ENCODE measurements at places on chromosomes 5 and 9.

- no peak for DNase-seq
Measured at GRCh38 chr5:61182449-61182848, 20.2 kb upstream of the SMIM15 start.

- DNase-seq = no peak
Measured at GRCh38 chr5:10452768-10453331, 11.2 kb downstream of the ROPN1L start.

DNA sequence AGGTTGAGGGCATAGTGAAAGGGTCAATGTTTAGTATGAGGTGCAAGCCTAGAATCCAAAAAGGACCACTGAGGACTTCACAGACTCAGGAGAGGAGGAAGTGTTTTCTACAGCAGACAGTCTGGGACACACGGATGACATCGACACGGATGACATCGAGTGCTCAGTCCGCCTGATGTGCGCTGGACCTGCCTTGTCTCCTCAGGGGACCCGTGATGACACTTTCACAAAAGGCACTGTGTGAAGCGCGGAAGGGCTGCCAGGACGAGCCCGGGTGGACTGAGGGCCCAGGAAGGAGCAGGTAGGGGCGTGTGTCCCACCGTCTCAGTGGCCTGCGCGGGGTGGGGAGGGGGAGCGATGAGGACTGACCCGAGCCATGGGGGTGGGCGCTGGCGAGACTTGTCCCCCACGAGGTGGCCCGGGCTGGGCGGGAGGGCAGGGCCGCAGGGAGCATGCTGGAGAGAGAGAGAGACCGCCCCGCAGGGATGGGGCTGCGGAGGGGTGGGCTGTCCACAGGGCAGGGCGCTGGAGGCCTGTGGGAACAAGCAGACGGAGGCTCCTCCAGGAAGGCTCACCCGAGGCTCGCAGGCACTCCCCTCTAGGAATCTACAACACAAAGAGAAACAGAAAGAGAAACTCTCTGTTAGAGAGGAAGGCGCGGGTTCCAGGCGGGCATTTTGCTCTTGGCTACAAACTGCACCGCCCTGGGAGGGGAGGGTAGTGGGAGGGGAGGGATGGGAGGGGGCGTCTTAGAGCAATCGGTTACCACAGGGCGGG, 54.9 kb downstream of the USP20 start:
- DNase-seq = peak; percentile 73

DNA sequence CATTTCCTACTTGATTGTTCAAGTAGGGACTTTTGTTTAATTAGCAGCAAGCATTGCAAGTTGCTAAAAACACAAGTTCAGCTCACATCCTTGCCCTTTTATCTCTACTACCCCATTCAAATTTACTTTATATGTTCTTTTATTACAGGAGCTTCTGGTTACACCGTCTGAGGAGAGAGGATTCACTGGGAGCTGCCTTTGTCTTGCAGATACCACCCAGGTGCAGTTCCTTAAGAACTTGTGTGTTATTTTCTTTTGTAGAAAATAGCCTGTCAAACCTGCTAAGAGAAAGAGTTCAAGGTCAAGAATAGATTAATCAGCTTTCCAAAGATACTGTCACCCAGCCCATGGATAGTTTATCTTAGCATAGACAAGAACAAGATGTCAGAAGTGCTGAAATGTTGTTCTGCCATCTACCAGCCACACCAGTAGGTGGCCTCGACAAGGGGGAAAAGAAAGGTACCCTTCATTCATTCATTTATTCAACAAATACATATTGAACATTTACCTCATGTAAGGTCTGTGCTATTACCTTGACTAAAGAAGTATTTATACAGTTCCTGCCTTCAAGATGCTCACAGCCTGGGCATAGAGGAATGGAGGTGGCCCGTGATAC, 750.3 kb downstream of the MAT2B start:
- DNase-seq = no peak

DNA sequence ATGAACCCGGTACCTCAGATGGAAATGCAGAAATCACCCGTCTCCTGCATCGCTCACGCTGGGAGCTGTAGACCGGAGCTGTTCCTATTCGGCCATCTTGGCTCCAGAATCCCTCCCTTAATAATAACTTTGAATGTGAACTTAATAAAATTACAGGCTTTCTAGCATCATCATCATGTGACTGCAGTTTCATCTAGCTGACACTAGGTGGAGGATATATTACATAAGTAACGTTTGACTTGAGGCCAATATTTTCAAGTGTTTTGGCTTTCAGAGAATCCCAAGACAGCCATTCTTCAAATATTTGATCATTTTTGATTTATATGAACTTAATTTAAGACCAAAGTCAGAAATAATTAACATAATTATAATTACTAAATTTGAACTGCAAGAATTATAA, 474.9 kb upstream of the CDH10 start:
- no peak for DNase-seq

GRCh38 chr5:131976414-131977211, 31.1 kb upstream of the MEIKIN start:
- DNase-seq = no peak

DNA sequence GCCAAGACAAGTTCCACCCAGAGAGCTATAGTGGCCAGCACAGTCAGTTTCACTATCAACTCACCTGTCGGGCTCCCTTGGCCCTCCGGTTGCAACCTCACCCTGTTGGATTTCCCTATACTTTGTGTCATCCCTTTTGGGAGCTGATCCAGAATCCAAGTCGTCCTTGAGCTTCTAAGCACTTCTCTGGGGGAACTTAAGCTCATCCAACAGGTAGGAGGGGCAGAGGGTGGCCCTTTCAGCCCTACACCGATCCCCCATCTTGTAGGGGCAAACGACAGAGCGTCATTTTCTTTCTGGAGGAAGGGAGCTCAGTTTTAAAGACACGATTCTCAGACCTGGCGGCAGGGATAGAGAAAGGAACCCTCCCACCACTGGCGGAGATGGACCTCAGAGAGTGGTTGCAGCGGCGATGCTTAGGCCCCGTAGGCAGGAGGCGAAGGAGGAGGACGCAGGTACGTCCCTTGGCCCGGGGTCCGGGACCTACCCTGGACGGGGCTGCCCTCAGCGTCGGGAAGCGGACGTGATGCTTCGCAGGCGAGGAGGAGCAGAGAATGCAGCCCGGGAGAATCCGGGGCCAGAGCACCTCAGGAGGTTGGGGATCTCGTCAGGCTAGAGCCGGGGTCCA, 519 bp downstream of the ZER1 start:
- DNase-seq = no peak

DNA sequence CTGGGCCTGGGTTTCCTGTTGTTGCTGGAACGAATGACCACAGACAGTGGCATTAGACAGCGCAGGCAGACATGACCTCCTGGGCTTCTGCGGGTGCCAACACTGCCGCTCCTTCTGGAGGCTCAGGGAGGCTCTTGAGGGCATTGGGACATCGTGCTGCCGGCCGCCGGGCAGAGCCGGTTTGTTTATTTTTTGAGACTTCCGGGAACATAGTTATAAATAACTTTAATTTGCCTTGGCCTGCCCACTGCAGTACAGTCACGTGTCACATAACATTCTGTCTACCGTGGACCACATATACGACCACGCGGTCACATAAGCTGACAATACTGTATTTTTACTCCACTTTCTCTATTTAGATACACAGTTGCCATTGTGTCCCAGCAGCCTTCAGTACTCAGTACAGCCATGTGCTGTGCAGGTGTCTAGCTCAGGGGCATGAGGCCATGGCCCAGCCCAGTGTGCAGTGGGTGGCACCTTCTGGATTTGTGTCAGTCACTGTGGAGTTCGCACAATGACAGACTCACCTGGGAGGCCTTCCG, 8.2 kb upstream of the TOR4A start:
- DNase-seq = no peak

GRCh38 chr5:72441094-72441723, 66.0 kb downstream of the ZNF366 start:
- no peak for DNase-seq

GRCh38 chr5:72834924-72835323, 18.5 kb downstream of the TNPO1 start:
- no peak for DNase-seq

DNA sequence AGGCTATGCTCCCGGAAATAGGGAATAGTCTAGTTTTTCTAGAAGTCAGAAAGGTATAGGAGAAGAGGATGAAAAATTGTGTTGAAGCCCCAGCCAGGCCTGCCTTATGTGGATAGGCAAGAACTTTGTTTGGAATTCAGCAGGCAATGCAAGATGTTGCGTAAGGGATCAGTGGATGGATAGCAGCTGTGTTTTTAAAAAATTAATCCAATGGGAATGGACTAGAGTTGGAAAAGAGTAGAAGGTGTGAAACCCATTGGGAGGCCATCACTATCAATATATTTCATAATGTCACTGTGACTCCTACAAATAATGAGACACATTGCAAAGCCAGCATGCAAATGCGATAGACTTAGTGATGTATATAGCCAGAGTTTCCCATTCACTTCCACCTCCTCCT, 281.9 kb downstream of the MARCHF11 start:
- DNase-seq = no peak

DNA sequence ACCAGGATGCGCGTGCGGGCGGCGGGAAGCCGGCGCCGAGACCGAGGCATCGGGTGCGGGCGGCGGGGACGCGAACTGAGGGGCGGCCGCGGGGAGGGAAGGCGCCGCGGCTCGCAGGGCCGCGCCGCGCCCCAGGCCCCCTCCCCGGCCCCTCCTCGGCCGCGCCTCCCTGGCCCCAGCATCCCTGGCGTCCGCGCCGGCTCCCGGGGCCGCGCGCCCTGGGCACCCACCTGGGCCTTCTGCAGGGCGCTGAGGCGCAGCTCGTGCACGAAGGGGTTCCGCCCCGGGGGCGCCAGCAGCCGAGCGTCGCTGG, 324 bp downstream of the LPCAT1 start:
- no peak for DNase-seq

GRCh38 chr9:111582888-111583287, 16.6 kb downstream of the PTGR1 start:
- DNase-seq = no peak

GRCh38 chr9:134968823-134969090, 51.0 kb upstream of the FCN1 start:
- no peak for DNase-seq

DNA sequence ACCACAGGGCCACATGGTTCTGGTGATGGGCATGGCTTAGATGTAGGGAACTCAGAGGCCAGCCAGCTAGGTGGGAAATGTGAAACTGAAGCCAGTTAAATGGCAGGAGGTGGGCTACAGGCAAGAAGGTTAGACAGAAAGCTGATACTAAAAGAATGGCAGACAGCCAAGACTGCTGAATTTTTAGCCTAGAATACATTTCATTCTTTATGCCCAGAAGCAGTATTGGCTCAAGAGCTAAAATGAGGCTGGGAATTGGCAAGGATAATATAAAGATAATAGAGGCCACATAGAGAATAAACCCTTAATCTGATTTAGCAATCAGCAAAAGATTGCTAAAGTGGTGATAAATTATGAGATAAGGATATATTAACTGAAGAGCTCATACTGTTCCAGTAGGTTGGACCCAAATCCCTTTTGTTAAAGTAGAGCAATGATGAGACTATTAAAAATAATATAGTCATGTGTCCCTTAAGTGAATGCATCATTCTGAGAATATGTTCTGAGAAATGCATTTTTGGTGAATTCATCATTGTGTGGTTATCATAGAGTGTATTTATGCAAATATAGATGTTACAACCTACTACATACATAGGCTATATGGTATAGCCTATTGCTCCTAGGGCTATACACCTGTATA, 234.3 kb downstream of the CHSY3 start:
- no peak for DNase-seq

GRCh38 chr9:114400219-114400618, 12.4 kb upstream of the AKNA start:
- DNase-seq = no peak

DNA sequence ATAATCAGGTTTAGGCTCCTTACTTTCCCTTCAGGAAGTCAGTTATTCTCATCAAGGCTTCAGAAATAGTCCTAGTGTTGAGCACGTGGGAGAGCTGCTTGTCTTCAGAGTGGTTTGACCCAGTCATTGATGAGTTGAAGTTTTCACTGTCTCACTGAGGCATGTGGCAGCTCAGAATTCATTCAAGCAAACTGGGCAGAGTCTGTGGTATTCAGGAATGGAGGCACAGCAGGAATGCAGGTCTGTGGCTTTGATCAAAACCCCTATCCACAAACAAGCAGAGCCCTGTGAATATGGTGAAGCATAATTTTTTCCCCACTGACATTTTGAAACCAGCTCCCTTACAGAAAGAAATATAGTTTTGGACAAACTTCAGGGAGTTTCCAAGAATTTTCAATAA, 207.3 kb downstream of the CD180 start:
- no peak for DNase-seq

GRCh38 chr9:108477529-108478006, 378.2 kb downstream of the ACTL7B start:
- DNase-seq = no peak

- no peak for DNase-seq
Measured at GRCh38 chr9:115264313-115264712, 146.4 kb upstream of the TNC start.

DNA sequence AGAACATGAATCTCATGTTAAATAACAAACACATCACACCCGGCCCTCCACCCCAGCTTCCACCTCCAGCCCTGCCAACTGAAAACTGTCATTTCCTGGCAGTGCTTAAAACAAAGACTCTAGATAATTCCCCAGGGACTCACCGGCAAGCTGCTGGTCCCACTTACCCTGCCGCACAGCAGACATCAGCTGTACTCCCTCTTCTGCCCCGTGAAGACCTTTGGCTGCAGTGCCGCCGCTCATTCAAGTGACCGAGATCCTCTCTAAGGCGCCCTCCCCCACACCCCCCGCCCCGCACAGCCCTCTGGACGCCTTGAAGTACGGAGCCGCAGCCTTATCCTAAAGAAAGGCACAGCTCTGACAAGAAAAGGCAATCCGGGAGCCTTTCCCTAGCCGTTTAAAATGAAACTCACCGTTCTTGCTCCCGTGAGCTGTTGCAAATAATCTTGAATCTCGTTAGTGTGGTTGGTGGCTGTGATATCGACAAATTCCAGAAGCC, 434 bp downstream of the GLRX start:
- DNase-seq = no peak

GRCh38 chr5:124952566-124952965, 206.1 kb upstream of the ZNF608 start:
- DNase-seq = no peak

- DNase-seq = no peak
Measured at GRCh38 chr5:16791904-16792597, 144.0 kb downstream of the MYO10 start.

DNA sequence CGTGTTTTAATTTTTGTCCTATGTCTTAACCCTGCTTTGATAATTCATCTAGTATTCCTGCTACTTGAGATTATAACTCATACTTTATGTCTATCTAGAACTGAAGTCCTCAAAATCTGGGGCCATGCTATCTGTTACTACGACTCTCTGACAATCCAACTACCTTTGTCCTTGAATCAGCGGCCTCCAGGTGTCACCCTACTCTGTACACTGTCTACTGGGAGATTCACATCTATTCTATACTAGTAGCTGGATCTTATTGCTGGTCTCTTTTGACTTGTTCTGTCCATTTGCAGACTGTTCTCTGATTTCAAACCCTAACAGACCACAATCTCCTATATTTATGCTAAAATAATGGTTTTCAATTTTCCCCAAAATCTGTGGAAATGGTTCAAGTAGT, 225.5 kb upstream of the ELAVL2 start:
- DNase-seq = no peak

- DNase-seq = peak; percentile 30
Measured at GRCh38 chr9:70563431-70564204, 149.2 kb upstream of the KLF9 start.

Measured in activated CD4-positive, alpha-beta T cell treated with anti-CD3 and anti-CD28 coated beads, Interleukin-2, amount 50 U/mL, for 4 hours (primary cell).